ENCODE measurements at places on chromosomes 12 and 14. TPM values are rescaled to one million over a fixed set of nuclear protein-coding genes. Genes with fewer than 3 reads are reported as not detected.

Gene SMIM41
- total RNA-seq: 0.15 TPM

Gene MANSC4
- total RNA-seq: not detected

Gene GAPDH
- total RNA-seq: 5,930 TPM

Gene TAS2R8
- not detected for total RNA-seq

Gene EID3
- 8.5 TPM for total RNA-seq

Gene CLEC1A
- total RNA-seq: not detected

Gene ALG10
- 8.7 TPM for total RNA-seq

Gene PLEKHG7
- 0.17 TPM for total RNA-seq

Gene PTCSC3
- not detected for total RNA-seq

Gene LRP1
- total RNA-seq: 157 TPM

Gene SVOP
- not detected for total RNA-seq

DNA sequence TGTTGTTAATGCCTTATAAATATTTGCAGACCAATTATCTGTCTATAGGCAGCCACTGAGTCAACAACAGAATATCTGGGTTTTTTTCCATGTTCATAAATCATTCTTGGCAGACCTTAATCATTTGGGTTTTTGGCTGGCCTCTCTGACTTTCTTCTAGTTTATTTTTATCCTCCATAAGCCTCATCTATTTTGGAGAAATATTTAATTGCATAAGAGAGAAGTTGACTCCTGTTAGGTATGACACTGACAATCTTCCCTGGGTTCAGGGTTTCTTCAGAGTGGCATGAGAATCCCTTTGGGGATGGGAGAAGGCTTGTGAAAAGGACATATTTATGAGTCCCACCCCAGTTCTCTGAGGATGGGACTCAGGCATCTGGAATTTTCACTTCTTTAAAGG lies 299.8 kb downstream of the NRXN3 start:
- no peak for DNase-seq

- no peak for DNase-seq
These were observed 121.7 kb upstream of the MDM1 start for GRCh38 chr12:68453876-68454275.

DNA sequence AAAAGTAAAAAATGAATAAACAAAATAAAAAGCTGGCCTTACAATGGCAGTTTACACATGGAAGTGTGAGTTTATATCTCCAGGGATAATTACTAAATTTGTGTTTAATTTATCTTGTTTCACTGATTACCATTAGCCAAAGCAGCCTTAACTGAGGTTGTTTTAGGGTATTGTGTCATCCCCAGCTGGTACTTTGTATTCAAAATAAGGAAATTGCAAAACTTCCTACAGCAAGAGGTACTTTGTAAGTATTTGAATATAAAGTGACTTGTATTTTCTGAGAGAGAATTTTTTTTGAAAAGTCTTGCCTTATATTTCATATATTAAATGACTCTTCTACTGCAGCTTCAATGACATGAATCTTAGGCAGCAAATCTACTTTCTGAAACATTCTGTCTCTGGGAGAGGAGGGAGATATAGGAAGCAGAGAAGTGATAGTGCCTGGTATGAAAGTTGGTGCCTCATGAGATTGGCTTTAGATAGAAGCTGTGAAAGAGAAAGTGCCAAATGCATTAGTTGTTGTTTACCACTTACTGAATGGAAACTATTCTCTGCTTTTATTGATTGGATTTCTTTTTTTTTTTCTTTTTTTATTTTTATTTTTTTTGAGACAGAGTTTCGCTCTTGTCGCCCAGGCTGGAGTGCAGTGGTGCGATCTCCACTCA lies 6.7 kb downstream of the FNTB start:
- no peak for DNase-seq

- DNase-seq: no peak
These were observed 136.3 kb downstream of the SOX5 start for GRCh38 chr12:23813206-23813605.

DNA sequence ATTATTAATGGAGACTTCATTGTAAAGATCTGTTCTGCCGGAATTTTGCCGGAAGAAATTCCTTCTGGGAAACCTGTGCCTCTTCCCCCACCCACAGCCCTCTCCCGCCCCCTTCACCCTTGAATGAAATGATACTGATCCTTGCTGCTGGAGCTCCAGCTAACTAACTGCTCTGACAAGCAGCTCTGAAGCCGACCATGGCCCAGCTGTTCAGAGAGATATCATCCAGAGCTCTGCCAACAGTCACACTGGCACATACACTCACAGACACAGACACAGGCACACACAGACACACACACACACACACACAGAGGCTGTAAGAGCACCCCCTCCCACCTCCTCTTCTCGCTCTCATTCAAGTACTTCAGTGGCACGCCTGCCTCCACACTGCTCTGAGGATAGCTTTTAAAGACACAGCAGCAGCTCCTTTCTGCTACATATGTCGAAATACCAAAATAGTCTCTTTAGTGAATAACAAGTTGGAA lies 88.6 kb downstream of the R3HDM2 start:
- DNase-seq: peak; percentile 13

- no peak for DNase-seq
These were observed 14.3 kb upstream of the PAPLN start for GRCh38 chr14:73223049-73223448.

- no peak for DNase-seq
These were observed 71.2 kb downstream of the LGMN start for GRCh38 chr14:92677087-92677668.

- no peak for DNase-seq
These were observed 106.9 kb upstream of the OR4E1 start for GRCh38 chr14:21780429-21781084.

GRCh38 chr14:75561013-75561432 lies 17.4 kb upstream of the FLVCR2 start:
- peak; percentile 84 for DNase-seq

GRCh38 chr12:16310934-16311333 lies 33.4 kb upstream of the SLC15A5 start:
- no peak for DNase-seq

- DNase-seq: no peak
These were observed 56.2 kb downstream of the TEAD4 start for GRCh38 chr12:3015356-3015755.

DNA sequence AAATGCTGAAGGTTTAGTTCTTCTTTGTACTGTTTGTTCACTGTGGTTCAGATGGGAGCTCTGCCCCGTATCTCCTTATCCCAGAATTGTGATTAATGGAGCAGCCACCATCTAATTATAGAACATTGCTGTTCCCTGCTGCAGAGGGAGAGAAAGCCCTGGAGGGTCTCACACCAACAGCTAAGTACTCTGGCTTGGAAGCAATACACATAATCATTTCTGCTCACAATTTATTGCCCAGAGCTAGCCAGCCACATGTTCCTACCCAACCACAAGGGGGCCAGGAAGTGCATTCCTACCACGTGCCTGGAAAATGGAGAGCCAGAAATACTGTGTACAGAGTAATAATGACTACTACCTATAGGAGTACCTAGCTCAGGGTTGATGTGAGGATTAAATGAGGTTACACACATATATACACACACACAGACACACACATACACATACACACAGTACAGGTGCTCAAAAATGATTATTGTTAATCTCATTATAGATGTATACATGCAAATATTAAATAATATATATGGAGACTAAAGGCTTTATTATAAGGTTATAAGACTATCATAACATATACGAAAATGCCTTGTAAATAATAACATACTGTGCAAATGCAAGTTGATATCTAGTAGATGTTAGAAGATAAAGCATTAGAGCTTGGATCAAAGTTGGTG lies 22.3 kb downstream of the MSRB3 start:
- peak; percentile 11 for DNase-seq

DNA sequence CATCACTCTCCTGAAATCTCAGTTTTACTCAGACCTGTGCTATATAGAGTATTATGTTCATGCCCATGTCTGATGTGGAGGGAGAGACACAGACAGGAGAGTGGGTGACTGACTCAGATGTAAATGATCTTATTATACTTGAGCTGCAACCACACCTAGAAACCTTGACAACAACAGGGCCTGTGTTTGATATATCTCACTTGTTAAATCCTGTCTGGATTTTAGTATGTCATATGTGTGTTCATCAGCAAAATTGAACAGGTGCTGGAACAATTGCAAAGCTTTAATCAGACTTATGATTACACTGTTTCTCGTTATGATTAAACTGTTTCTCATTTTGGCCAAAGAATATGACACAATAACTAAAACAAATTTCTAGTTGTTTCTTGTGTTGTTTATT lies 37.7 kb downstream of the DIP2B start:
- peak; percentile 70 for DNase-seq

GRCh38 chr14:32588448-32589320 lies 259.6 kb downstream of the AKAP6 start:
- DNase-seq: peak; percentile 61

GRCh38 chr14:53354336-53354735 lies 201.2 kb upstream of the DDHD1 start:
- no peak for DNase-seq

DNA sequence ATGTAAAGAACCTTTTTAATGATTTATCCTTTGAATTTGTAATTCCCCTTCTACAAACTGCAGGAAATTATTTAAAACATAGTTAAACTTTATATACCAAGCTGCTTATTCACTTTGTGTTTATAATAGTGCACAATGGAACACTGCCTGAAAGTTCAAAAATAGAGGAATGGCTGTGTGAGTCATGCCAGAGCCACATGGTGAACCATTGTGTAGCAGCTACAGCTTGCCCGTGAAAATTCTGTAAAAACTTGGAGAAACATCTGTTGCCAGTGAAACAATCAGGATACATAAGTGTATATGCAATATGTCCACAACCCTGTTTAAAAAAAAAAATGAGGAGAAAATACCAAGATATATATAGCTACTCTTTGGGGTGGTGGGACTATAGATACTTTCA lies 59.5 kb downstream of the VEZT start:
- DNase-seq: peak; percentile 82

DNA sequence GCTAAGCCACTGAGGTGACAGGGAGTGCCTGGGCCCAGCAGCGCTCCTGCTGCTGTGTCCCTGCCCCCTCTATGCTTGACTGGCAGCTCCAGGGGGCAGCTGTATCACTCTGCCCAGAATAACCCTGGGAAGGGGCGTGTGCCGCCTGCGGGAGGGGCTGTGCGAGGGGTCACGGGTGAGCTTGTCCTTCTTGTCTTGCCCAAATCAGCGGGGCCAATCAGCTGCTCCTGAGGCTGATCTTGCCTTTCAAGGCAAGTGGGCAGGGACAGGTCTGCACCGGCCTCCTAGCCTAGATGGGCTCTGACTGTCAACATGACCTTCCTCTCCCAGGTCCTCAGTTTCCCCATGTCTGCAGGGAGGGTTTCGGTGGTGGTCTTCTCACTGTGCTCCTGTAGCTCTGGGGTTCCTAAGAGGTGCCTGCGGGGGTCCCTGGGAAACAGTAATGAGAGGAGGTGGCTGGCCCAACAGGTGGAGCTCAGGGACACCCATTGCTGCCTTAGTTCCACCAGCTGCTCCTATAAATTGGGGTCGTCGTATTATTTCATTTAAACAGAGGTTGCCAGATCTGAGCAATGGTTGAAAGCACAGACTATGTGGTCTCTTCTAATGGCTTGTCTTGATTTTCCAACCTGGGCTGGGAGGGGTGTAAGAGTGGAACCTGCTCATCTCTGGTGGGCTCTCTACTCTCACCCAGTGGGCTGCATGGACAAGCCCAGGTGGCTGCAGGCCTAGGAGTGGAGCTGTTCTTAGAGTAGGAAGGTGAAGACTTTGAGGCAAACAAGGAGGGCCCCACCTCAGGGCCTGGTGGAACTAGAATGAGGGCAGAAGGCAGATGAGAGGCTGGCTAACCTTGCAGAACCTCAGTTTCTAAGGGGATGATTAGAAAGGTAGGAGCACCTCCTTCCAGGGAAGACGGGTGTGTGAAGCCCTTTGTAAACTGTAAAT lies 11.7 kb downstream of the RTL1 start:
- DNase-seq: no peak

GRCh38 chr14:81529391-81529790 lies 4.3 kb downstream of the SEL1L start:
- DNase-seq: no peak

GRCh38 chr14:35332517-35333263 lies 40.5 kb downstream of the PSMA6 start:
- peak; percentile 39 for DNase-seq

DNA sequence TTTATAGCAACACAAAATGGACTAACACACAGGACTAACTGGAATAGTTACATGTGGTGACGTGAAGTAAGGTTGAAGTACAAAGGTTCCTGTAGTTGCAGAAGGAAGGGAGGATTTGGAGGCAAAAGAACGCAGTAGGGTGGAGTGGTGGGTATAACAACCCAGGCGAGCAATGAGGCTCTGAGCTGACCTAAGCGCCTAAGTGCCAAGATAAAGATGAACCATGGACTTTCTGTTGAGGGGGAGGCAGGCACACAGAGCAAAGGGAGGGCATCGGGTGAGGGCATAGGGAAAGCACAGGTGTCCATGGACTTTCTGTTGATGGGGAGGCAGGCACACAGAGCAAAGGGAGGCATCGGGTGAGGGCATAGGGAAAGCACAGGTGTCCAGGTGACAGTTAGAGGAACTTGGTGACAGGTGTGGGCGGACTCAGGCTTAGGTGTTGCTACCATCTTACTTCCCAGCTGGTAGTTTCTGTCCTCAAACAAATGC lies 15.2 kb downstream of the SCNN1A start:
- no peak for DNase-seq

DNA sequence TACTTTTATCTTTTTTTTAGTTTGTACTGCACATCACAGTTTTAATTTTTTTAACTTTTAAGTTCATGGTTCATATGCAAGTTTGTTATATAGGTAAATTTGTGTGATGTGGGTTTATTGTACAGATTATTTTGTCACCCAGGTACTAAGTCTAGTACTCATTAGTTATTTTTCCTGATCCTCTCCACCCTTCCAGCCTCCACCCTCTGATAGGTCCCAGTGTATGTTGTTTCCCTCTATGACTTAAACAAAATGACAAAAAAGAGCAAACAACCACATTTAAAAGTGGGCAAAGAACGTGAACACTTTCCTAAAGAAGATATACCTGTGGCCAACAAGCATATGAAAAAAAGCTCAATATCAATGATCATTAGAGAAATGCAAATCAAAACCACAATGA lies 63.7 kb downstream of the GARIN6 start:
- DNase-seq: no peak

GRCh38 chr12:47814539-47815170 lies 5.0 kb downstream of the HDAC7 start:
- no peak for DNase-seq

Data from renal cortical epithelial cell (primary cell).